Skin of body (tissue), 3 donors: ENCODE measurements at places on chromosomes 5 and 9.

DNA sequence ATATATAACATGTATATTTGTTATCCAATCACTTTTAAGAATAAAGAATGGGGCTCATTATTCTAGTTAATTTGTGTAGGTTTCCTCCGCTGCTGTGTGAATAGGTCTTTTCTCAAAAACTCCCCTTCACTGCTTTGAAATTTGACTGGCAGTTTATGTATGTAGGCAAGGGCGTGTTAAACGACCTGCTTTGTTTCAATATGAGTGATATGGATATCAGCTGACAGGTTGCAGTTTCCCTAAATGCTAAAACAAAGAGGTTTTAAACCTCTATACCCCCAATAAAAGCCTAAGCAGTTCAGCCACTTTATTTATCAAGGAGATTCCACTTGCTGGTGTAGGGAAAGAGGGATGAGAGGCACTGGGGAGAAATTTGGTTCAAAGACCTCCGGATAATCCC lies 159.6 kb downstream of the TMEM167A start:
- DNase-seq: no peak

GRCh38 chr5:41785061-41785460 lies 85.2 kb downstream of the OXCT1 start:
- DNase-seq: no peak

DNA sequence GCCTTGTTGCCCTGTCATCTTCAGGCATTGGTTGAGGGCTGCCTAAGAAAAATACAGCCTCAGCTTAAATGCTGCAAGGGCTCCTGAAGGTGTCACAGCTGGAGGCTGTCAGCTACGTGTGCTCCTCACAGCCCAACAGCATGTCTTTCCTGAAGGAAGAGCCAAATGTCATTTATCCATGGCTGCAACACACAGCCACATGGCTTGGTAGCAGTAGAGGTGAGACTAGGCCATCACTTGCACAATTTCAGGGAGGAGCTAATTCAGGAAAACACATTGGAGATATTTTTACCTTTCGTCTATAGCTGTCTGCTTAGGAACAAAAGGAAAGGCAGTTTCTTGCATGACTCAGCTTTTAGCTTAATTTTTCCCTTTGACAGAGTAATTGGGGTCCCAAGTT lies 260.7 kb downstream of the SYK start:
- DNase-seq: no peak

GRCh38 chr9:95816716-95817115 lies 58.8 kb upstream of the ERCC6L2 start:
- no peak for DNase-seq

DNA sequence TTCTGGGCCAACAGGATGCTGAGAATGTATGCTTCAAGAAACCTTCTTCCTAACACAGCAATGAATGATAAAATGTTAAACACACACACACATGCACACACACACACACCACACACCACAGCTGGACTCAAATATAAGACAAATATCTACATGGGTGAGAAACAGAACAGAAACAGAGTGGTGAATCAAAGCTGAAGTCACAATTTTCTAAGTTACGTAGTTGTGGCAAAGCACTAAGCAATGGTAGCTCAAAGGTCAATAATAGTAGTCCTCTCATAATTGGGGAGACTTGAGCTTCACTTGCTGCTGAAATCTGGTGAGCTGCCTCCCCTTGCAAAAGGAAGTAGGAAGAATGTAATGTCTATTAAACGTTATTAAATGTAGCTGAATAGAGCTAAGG lies 33.7 kb upstream of the ITGA1 start:
- no peak for DNase-seq

DNA sequence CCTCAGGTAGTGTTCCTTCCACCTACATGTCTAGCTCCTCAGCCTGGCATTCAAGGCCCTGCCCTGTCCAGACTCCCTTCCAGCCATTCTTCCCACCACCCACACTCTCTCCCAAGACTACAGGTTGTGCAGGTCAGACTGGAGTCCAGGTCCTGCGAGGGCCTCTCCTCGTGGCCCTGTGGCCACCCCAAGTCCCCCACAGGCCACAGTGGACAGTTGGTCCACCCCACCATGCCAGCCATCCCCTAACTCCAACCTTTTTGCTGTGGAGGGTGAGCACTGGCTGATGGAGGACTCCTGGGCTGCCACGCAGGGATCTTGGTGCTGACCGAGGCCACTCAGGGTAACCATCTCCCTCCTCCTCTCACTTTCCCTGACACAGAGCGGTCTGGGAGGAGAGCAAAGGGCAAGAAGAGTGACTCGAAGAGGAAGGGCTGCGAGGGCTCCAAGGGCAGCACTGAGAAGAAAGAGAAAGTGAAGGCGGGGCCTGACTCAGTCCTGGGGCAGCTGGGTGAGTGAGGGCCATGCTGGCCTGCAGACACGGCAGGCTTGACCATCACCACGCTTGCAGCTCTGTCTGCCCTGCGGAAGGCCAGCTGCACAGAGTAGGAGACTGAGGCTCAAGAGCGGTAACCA lies 51.0 kb downstream of the JADE2 start:
- DNase-seq: no peak

DNA sequence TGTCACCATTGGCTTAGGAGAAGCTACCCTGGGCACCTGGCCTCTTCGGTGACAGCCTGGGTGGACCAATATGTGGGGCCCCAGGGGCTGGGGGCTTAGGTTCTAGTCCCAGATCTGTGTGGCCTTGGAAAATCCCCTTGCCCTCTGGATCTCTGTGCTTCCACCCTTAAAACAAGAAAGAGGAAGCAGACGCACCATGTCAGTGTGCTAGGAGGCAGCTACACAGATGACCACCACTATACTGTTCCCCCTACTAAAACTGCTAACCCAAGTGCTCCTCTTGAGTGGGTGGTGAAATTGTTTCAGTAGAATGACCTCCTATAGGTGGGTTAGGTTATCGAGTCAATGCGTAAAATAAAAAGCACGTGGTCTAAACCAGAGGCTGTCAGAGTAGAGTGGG lies 31.0 kb downstream of the AFAP1L1 start:
- no peak for DNase-seq
